ENCODE measurements at places on chromosomes 7 and 10. TPM values are rescaled to one million over a fixed set of nuclear protein-coding genes. Genes with fewer than 3 reads are reported as not detected.
A peak's percentile ranks its signal among the peaks of the same experiment; 100 is the strongest.

GRCh38 chr10:89086801-89087521, 96.4 kb downstream of the FAS start:
- no peaks in the 10 kb centered on the region for H3K36me3 ChIP-seq
- H3K27ac ChIP-seq: peak overlapping the region; percentile 15
- H3K4me3 ChIP-seq: no peak overlapping the region
- no peaks in the 10 kb centered on the region for H3K27me3 ChIP-seq
- H3K4me1 ChIP-seq: no peaks in the 10 kb centered on the region
- no peak for DNase-seq

IL6 gene
- total RNA-seq: not detected

DNA sequence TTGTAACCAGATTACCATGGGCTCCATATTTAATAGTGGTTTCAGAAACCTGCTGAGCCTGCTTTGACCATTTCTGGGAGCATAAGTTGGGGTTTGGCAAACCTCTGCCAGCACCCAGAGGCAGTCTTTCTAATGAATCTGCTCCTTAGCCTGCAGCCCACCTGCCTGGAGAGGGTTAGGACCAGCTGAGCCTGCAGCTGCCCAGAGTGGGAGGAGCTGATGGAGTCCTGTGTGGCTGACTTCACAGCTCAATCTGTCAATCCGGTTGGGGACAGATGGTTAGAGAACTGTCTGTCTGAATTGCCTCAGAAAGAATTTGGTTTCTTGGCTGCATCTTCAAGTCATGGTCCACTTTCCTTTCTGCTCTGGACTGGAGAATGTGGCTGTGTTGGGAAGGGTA, 444.6 kb downstream of the NRG3 start:
- H3K4me3 ChIP-seq: no peak overlapping the region
- no peaks in the 10 kb centered on the region for H3K4me1 ChIP-seq
- no peak overlapping the region for H3K27ac ChIP-seq
- DNase-seq: no peak
- no peaks in the 10 kb centered on the region for H3K36me3 ChIP-seq

- no peaks in the 10 kb centered on the region for H3K4me1 ChIP-seq
- no peak for DNase-seq
- H3K36me3 ChIP-seq: peaks cover 37% of the 10 kb centered on the region
- no peaks in the 10 kb centered on the region for H3K27me3 ChIP-seq
- H3K4me3 ChIP-seq: no peak overlapping the region
These were observed 22.4 kb downstream of the FBXW4 start for GRCh38 chr10:101672536-101672935.

GRCh38 chr7:963236-964078, 9.0 kb upstream of the ADAP1 start:
- peaks cover 22% of the 10 kb centered on the region for H3K4me1 ChIP-seq
- H3K36me3 ChIP-seq: no peaks in the 10 kb centered on the region
- peaks cover 11% of the 10 kb centered on the region for H3K27me3 ChIP-seq
- DNase-seq: no peak

GRCh38 chr7:101543242-101543766, 85.8 kb downstream of the MYL10 start:
- no peak overlapping the region for H3K27ac ChIP-seq
- H3K27me3 ChIP-seq: peaks cover 10% of the 10 kb centered on the region
- no peak for DNase-seq
- peaks cover 11% of the 10 kb centered on the region for H3K4me1 ChIP-seq
- H3K4me3 ChIP-seq: no peak overlapping the region

GRCh38 chr7:142303650-142304049, 45.8 kb upstream of the PRSS58 start:
- H3K4me1 ChIP-seq: no peaks in the 10 kb centered on the region
- H3K27me3 ChIP-seq: peaks cover 2% of the 10 kb centered on the region
- DNase-seq: no peak
- no peak overlapping the region for H3K4me3 ChIP-seq

GRCh38 chr7:2527505-2528467, 8.2 kb downstream of the LFNG start:
- peaks cover 29% of the 10 kb centered on the region for H3K4me1 ChIP-seq
- H3K4me3 ChIP-seq: peak overlapping the region; percentile 54
- peaks cover 2% of the 10 kb centered on the region for H3K36me3 ChIP-seq
- no peak overlapping the region for H3K27ac ChIP-seq
- peaks cover 3% of the 10 kb centered on the region for H3K27me3 ChIP-seq

DNA sequence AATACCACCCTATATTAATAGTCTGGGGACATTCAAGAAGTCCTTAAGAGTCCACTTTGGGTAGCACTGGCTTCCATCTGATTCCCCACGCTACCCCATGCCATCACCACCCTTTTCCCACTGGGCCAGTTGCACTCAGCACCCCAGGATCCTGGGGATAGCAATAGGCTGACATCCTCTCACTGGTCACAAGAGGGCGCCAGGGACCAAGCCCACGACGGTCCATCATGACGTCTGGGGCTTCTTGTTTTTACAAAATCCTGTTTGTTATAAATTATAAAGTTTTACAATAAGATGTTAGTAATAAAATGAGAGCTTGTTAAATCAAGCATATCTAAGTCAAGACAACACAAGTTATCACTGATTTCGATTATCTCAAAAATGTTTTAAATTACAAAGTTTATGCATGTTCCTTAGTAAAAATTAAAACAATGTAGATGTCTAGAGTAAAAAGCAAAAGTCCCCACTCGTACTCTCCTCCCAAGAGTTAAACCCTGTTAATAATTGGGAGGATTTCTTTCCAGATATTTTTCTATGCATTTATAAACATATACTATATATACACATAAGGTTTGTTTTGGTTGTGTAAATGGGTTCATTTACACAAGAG, 15.4 kb downstream of the GPNMB start:
- peak; percentile 60 for DNase-seq
- no peak overlapping the region for H3K4me3 ChIP-seq
- no peaks in the 10 kb centered on the region for H3K27me3 ChIP-seq
- H3K4me1 ChIP-seq: no peaks in the 10 kb centered on the region
- H3K27ac ChIP-seq: no peak overlapping the region
- no peaks in the 10 kb centered on the region for H3K36me3 ChIP-seq

- no peaks in the 10 kb centered on the region for H3K27me3 ChIP-seq
- peak overlapping the region; percentile 85 for H3K27ac ChIP-seq
- H3K4me3 ChIP-seq: peak overlapping the region; percentile 48
- H3K4me1 ChIP-seq: peaks cover 28% of the 10 kb centered on the region
- H3K36me3 ChIP-seq: no peaks in the 10 kb centered on the region
These were observed 33.4 kb downstream of the OGDH start for GRCh38 chr7:44639671-44640321.

- H3K27me3 ChIP-seq: no peaks in the 10 kb centered on the region
- peaks cover 21% of the 10 kb centered on the region for H3K4me1 ChIP-seq
- no peak for DNase-seq
- no peak overlapping the region for H3K4me3 ChIP-seq
These were observed 33.3 kb upstream of the COL13A1 start for GRCh38 chr10:69768386-69768785.

GRCh38 chr10:21705828-21706176, 171.8 kb downstream of the MLLT10 start:
- no peak overlapping the region for H3K4me3 ChIP-seq
- peaks cover 8% of the 10 kb centered on the region for H3K4me1 ChIP-seq
- H3K36me3 ChIP-seq: peaks cover 35% of the 10 kb centered on the region

GRCh38 chr10:13788320-13788600, 201.5 kb downstream of the PRPF18 start:
- H3K27ac ChIP-seq: peak overlapping the region; percentile 94
- no peak for DNase-seq
- no peaks in the 10 kb centered on the region for H3K27me3 ChIP-seq
- peaks cover 4% of the 10 kb centered on the region for H3K4me1 ChIP-seq
- H3K4me3 ChIP-seq: no peak overlapping the region

GRCh38 chr10:38102880-38103279, 8.7 kb downstream of the ZNF37A start:
- no peaks in the 10 kb centered on the region for H3K4me1 ChIP-seq
- DNase-seq: no peak
- no peak overlapping the region for H3K27ac ChIP-seq
- no peak overlapping the region for H3K4me3 ChIP-seq
- H3K27me3 ChIP-seq: no peaks in the 10 kb centered on the region

DNA sequence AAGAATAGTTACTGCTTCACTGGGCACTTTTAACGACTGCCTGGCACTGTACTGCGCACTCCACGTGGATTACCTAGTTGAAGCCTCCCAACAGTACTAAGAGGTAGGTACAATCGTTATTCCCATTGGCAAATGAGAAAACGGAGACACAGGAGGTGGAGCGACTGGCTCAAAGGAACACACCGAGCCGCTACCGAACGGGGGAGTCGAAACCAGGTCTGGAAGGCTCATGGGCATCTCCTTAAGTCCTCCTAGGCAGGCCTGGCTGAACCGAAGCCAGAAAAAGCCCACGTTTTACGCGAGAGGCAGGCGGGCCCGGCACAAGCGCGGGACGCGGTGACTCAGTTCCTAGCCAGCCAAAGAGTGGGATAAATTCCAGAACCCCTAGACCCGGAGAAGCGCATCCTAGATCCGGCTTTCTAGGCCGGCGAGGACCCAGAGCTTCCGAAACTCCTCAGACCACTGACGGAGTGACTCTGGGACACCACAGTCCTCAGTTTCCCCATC, 472 bp downstream of the PDAP1 start:
- peaks cover 18% of the 10 kb centered on the region for H3K36me3 ChIP-seq
- H3K27me3 ChIP-seq: no peaks in the 10 kb centered on the region
- H3K4me3 ChIP-seq: peak overlapping the region; percentile 100
- DNase-seq: no peak

- no peak overlapping the region for H3K4me3 ChIP-seq
- peaks cover 23% of the 10 kb centered on the region for H3K4me1 ChIP-seq
- H3K27ac ChIP-seq: no peak overlapping the region
- DNase-seq: no peak
- H3K27me3 ChIP-seq: no peaks in the 10 kb centered on the region
- no peaks in the 10 kb centered on the region for H3K36me3 ChIP-seq
These were observed 156.3 kb upstream of the CACNA2D1 start for GRCh38 chr7:82599895-82600294.

DNA sequence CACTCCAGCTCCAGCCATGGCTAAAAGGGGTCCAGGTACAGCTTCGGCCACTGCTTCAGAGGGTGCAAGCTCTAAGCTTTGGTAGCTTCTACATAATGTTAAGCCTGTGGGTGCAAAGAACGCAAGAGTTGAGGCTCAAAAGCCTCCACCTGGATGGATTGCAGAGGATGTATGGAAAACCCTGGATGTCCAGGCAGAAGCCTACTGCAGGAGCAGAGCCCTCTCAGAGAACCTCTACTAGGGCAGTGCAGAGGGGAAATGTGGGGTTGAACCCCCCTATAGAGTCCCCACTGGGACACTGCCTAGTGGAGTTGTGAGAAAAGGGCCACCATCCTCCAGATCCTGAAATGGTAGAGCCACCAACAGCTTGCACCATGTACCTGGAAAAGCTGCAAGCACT, 10.7 kb upstream of the RNF32 start:
- DNase-seq: no peak
- no peak overlapping the region for H3K27ac ChIP-seq
- H3K27me3 ChIP-seq: no peaks in the 10 kb centered on the region
- H3K36me3 ChIP-seq: peaks cover 14% of the 10 kb centered on the region
- H3K4me3 ChIP-seq: no peak overlapping the region

GRCh38 chr10:61066661-61067344, 122.8 kb upstream of the RHOBTB1 start:
- H3K27me3 ChIP-seq: peaks cover 2% of the 10 kb centered on the region
- no peak overlapping the region for H3K27ac ChIP-seq
- peaks cover 12% of the 10 kb centered on the region for H3K4me1 ChIP-seq
- no peak overlapping the region for H3K4me3 ChIP-seq

NRG3 gene
- total RNA-seq: 3.4 TPM

LARP4B gene
- 75.2 TPM for total RNA-seq

DNA sequence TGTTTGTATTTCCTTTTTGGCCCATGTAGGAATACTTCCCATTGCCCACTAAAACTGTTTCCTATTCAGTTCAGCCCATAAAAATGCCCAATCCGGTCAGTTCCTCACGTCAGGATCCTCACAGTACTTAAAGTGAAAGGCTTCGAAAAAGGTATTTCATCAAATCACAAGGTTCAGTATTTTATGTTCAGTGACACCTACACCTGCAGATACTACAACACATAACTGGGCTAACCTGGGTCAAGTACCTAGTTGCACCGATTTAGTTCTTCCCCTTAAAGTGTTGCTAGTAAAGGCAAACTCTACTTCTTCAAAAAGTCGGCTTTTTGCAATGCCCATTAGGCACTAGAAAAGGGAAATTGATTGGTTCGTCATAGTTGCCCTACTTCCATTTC, 1.1 kb downstream of the SNX13 start:
- H3K4me1 ChIP-seq: peaks cover 36% of the 10 kb centered on the region
- peak overlapping the region; percentile 96 for H3K4me3 ChIP-seq
- no peaks in the 10 kb centered on the region for H3K36me3 ChIP-seq
- H3K27ac ChIP-seq: peak overlapping the region; percentile 99

TPST1 gene
- total RNA-seq: 18.6 TPM

STRIP2 gene
- 11.6 TPM for total RNA-seq

- H3K27ac ChIP-seq: no peak overlapping the region
- no peaks in the 10 kb centered on the region for H3K4me1 ChIP-seq
- no peak for DNase-seq
- no peak overlapping the region for H3K4me3 ChIP-seq
- H3K27me3 ChIP-seq: no peaks in the 10 kb centered on the region
These were observed 137.9 kb downstream of the KLF6 start for GRCh38 chr10:3647074-3647473.

Data from neural crest cell (in vitro differentiated cells).